Activated T-helper 17 cell treated with anti-CD3 and anti-CD28 coated beads, Interleukin-2, amount 50 U/mL, for 72 hours (primary cell): ENCODE measurements at places on chromosomes 3 and 15. TPM values are rescaled to one million over a fixed set of nuclear protein-coding genes. Genes with fewer than 3 reads are reported as not detected.

Gene ADAMTS17
- 1.1 TPM for total RNA-seq

Gene METTL6
- 16.5 TPM for total RNA-seq

Gene MGA
- total RNA-seq = 36.6 TPM

Gene SLCO2A1
- total RNA-seq = not detected

Gene KNL1
- 25.0 TPM for total RNA-seq

Gene SCN11A
- total RNA-seq = 0.22 TPM

Gene C3orf80
- total RNA-seq = not detected

Gene GOLGA8O
- not detected for total RNA-seq

Gene ARL14
- total RNA-seq = not detected

Gene EHHADH
- 3.4 TPM for total RNA-seq

Gene GOLGA8J
- not detected for total RNA-seq

Gene EXD1
- not detected for total RNA-seq

DNA sequence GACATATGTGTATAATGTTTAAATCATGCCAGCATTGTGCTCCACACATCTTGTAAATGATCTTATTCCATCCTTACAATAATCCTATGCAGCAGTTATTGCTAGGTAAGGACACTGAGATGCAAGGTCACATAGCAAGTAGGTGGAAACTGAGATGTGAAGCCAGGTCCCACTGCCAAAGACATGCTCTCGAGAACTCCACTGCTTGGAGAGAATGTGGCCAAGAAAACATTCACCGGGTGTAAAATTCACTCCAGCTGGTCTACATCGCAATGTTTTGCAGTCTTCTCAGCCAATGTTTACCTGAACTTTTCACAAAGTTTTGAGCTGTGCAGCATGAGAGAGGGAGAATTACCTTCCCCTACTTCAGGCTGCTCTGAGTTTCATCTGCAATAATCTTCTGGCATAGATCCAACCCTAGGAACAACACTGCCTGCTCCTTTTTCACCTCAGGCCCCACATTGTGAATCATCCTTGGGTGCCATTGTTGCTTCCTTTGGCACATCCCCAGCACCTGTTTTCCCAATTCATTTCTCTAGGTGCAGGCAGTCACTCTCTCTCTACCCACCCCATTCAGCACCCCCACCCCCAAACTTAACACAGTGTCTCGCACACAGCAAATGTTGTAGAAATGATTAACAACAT, 53.5 kb upstream of the PRTG start:
- ATAC-seq = no peak

DNA sequence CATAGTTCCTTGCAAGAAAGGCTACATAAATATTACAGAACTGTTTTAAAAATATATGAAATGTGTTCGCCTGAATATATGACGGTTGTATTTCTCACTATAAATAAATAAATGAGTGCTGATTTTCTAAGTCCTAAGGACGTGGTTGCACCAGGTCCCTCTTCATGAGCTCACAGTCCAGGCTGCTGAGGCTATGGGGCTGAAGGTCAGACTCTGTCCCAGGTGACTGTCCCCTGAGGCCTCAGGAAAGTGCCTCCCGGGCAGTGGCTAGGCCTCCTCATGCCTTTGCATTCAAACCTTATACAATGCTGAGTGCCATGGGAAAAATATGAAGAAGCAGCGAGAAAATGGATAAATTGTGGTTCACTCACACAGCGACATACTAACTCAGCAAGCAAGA, 43.5 kb upstream of the SSR3 start:
- no peak for ATAC-seq

- ATAC-seq = no peak
Observed at GRCh38 chr3:112650482-112650881, 9.5 kb upstream of the CCDC80 start.

DNA sequence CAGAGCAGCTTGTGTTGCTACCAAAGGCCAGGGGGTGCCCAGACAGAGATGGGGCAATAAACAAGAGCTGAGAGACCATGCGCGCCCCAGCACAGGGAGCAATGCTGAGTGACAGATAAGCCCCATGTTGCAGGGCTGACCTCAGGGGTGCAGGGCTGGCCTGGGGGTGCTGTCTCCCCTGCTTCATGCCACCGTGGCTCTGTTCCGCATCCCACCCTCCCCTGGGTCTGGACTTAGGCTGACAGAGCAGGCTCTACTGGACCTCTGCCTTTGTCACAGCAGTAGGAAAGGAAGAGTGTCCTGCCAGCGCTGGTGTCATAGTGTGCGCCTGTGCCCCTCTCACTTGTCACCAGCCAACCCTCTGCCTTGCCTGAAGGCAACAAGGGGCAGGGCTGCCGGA, 67.4 kb upstream of the IQSEC1 start:
- no peak for ATAC-seq

DNA sequence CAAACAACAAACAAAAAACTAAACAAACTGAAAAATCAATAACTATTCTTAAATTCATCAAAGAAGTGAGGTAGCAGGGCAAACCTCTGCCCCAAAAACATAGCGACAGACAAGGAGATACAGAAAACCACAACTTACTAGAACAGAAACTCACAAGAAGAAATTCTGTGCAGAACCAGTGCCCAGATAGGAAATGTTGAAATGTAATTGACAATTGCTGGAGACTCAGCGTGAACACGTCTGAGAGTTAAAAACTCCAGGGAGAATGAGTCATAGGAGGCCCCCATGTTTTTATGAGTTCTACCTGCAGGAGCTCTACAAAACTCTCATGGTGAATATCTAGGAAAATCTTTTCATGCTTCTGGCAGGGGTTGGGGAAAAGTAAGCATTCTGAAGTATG, 95.5 kb upstream of the SETMAR start:
- no peak for ATAC-seq
